GM12864 (cell line): ENCODE measurements at places on chromosomes 13 and 19.

DNA sequence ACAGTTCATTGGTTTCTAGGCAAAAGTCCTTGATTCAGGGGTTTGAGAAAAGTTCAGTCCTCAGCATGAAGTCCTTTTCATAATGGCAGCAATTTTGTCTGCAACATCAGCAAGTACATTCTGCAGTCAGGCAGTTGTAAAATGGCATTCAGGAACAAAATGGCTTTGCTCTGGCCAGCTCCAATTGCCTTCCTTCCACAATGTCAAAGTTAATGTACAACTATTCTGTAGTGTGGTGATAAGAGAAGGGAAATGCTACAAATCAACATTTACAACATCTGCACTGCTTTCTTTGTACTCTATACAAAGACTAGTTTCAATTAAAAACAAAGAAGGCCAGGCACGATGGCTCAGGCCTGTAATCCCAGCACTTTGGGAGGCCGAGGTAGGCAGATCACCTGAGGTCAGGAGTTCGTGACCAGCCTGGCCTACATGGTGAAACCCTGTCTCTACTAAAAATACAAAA lies 1.8 kb upstream of the NEK3 start:
- DNase-seq: no peak

DNA sequence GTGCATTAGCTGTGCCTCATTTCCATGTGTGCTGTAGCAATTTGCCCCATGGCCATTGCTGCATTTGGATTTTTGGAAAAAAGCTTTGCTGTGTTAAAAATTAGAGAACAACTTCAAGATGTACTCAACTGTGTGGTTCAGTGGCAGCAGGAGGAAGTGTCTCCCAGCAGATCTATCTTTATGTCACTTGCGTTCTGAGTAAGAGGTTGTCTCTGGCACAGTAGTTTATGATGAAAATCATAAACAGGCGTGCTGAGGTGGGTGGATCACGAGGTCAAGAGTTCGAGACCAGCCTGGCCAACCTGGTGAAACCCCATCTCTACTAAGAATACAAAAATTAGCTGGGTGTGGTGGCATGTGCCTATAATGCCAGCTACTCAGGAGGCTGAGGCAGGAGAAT lies 29.0 kb upstream of the RNF17 start:
- no peak for DNase-seq

DNA sequence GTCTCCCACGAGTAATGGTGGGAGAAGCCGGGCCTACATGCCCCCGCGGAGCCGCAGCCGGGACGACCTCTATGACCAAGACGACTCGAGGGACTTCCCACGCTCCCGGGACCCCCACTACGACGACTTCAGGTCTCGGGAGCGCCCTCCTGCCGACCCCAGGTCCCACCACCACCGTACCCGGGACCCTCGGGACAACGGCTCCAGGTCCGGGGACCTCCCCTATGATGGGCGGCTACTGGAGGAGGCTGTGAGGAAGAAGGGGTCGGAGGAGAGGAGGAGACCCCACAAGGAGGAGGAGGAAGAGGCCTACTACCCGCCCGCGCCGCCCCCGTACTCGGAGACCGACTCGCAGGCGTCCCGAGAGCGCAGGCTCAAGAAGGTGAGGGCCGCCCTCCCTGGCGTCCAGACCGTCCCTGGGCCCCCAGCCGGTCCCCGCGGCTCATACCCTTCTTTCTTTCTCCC lies 1.4 kb upstream of the USF2 start:
- no peak for DNase-seq

DNA sequence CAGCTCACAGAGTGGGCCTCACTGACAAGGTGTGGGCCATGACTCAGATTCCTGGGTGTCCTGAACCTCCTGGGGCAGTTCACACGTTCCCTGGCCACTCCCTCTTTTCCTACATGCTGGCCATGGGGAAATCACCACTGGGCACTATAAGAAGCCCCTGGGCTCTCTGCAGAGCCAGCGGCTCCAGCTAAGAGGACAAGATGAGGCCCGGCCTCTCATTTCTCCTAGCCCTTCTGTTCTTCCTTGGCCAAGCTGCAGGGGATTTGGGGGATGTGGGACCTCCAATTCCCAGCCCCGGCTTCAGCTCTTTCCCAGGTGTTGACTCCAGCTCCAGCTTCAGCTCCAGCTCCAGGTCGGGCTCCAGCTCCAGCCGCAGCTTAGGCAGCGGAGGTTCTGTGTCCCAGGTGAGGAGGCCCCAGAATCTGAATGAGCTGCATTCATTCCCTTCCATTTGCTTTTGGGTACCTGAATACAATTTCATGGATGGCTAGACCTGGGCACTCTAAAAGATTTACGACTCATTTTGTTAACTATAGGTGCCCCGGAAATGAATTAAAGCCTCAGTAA lies at the start of gene OLFM4:
TSS of gene OLFM4 (plus strand) at position 177 of the 567 bp plus-strand sequence. CDS start at position 201, 24 bp downstream.
- no peak for DNase-seq

DNA sequence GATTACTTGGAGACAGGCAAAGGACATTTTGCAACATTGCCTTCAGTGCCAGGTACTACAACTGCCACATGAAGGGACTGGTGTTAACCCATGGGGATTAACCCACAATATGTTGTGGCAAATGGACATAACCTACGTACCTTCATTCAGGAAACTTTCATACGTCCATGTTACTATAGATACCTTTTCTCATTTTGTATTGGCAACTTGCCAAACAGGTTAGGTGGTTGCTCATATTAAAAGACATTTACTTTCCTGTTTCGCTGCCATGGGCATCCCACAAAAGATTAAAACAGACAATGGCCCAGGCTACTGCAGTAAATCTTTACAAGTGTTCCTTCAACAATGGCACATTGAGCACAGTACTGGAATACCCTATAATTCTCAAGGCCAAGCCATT lies 925.3 kb downstream of the SLITRK6 start:
- no peak for DNase-seq

DNA sequence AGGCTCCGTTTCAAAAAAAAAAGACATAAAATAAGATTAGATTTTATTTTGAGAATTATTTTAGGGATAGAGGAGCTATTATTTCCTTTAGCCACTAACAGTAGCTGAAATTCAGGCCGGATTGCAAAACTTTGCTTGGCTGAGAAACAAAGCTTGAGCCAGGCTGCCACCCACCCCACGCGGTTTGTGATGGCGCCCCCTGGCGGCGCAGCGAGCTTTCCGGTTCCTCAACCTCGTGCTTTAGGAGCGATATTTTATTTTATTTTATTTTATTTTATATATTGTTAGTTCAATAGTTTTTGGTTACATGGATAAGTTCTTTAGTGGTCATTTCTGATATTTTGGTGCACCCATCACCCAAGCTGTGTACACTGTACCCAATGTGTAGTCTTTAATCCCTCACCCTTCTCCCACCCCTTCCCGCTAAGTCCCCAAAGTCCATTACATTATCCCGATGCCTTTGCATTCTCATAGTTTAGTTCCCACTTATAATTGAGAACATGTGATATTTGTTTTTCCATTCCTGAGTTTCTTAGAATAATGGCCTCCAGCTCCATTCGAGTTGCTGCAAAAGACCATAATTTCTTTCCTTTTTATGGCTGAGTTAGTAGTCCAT lies 19.8 kb upstream of the CEACAM4 start:
- no peak for DNase-seq

DNA sequence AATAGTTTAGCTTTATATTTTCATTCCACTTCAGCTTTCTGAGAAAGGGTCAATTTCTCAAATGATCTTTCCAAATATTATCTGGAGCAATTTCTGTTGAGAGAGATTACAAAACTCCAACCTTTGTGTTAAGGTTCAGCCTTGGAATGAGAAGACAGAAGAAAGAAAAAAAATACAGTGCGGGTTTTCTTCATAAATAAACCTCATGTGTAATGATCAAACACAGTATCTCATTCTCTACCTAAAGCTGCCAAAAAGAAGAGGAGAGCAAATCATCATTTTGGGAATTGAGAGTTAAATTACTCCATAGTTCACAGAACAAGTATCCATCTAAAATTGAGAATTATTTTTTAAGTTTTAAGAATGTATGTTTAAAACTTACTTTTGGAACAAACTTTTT lies 420.5 kb downstream of the KLF5 start:
- no peak for DNase-seq

- DNase-seq: no peak
These were observed 203.8 kb upstream of the SOX1 start for GRCh38 chr13:111862836-111863815.

DNA sequence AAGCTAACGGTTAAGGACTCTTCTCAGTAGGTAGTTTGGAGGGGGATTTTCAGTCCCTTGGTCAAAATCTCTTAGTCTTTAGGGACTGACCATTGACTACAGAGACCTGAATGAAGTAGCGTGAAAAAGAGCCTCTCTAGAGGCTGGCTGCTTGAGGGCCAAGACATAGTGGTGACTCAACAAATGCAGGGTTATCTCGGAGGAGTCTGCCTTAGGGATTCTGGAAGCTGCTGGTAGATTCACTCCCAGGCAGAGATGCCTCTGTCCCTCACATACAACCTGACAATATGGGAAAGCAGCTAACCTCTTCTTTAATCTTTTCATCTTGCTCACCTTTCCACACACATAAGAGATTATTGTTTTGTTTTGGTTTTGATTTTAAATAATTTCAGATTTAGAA lies 5.1 kb downstream of the ZNF793 start:
- DNase-seq: no peak

GRCh38 chr13:113183450-113184129 lies 24.9 kb downstream of the PCID2 start:
- DNase-seq: no peak

GRCh38 chr13:41232578-41233480 lies 30.5 kb downstream of the MTRF1 start:
- DNase-seq: no peak

GRCh38 chr19:4669723-4670480 lies at the start of gene MYDGF:
MYDGF (minus strand) TSS chr19:4670342; CDS start chr19:4670334, 8 bp downstream.
- peak; percentile 54 for DNase-seq

- DNase-seq: no peak
These were observed 106.3 kb downstream of the FGF9 start for GRCh38 chr13:21777166-21777565.

GRCh38 chr13:40087091-40088002 lies 431.9 kb downstream of the COG6 start:
- no peak for DNase-seq

DNA sequence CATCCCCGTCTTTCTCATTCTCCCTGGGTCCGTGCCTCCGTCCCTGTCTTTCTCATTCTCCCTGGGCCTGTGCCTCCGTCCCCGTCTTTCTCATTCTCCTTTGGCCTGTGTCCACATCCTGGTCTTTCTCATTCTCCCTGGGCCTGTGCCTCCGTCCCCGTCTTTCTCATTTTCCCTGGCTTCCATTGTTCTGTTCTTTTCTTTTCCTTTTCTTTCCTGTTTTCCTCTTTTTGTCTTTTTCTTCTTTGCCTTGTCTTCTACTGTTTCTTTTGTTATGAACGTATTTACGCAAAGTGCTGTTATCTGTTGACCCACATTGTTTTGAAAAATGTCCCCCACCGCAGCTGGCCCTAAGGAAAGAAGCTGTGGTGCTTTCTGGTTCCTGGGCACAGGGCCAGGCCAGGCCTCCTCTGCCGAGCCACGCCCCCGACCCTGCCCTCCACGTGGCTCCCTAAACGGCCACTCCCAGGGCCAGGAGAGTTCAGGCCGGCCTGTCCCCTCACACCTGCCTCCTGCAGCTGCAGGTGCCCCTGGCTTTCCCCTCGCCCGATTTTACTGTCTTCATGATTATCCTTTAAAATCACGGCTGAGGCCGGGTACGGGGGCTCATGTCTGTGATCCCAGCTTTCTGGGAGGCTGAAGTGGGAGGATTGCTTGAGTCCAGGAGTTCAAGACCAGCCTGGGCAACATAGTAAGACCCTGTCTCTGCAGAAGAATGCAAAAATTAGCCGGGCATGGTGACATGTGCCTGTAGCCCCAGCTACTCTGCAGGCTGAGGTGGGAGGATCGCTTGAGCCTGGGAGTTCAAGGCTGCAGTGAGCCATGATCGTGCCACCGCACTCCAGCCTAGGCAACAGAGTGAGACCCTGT lies 14.0 kb upstream of the TMPRSS9 start:
- no peak for DNase-seq

- DNase-seq: no peak
These were observed 28.4 kb upstream of the ZNF83 start for GRCh38 chr19:52666506-52666905.

DNA sequence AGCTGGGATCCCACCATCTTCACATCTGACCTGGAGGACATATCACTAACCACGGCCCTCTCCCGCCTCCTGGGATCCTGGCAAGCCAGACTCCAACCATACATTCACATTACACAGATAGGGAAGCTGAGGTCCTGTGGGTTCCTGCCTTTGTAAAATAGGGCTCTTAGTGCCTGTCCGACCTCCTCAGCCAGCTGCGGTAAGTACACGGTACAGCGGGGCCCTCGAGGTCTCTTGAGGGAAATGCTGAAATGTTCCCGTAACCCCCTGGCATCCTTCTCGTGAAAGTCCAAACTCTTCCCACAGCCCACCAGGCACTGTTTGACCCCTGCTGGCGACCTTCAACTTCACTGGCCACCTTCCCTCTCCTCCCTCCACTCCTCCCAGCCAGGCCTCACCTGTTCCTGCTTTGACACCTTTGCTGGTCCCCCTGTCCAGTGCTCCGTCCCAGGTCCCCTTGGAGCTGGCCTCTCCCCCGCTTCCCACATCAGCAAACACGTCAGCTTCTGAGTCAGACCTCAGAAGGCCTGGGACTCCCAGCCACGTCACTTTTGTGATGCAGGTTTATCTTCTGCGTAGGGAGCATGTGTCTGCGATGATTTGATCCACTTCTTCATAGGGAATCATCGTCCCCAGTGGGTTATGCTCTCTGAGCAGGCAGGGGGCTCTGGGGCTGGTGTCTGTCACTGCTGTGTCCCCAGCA lies 8.8 kb upstream of the GNG7 start:
- DNase-seq: no peak

- DNase-seq: no peak
These were observed 234.8 kb downstream of the ENOX1 start for GRCh38 chr13:43551897-43552456.

DNA sequence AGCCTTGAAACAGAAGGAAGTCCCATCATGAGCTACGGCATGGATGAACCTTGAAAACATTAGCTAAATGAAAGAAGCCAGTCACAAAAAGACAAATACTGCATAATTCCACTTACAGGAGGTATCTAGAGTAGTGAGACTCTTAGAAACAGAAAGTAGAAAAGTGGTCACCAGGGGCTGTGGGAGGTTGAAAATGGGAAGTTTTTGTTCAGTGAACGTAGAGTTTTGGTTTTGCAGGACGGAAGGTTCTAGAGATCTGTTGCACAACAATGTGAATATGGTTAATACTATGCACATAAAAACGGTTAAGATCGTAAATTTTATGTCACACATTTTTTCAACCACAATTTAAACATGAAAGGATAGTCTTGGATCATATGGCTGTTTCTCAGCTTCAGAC lies 11.9 kb upstream of the SLC10A2 start:
- peak; percentile 21 for DNase-seq

DNA sequence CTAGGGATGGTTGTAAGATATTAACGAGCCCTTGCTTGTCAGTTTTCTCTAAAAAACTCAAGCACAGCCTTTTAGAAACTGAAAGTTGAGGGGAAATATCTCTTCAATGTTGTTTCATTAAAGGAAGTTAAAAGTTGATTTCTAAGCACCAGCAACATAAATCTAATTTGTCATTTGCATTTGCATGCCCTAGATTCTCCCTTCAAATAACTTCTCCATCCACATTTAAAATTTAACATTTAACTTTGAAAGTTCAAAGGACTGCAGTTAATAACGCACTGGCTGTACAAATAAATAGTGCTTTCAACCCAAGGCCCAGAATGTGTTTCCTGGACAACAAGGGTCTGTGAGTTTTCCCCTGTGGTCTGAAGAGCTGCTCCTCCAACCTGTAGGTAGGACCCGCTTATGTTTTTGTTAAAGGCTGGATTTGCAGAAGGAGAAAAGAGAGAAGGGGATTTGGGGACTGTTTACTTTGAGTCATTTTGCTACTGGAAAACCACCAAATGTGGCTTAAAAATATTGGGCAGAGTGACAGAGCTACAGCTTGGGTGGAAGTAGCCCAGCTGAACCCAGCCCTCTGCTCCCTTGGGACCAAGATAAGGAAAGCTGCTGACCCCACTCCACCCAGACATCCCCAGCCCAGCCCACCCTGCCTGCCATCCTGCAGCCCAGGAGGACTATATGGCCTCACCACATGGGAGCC lies 39.8 kb downstream of the TNFRSF19 start:
- DNase-seq: no peak
